ENCODE measurements at places on chromosomes 12 and 14.

GRCh38 chr14:85195872-85196477 is 334.0 kb upstream of the FLRT2 start:
- no peak for DNase-seq

- no peak for DNase-seq
Observed at GRCh38 chr14:78752518-78753188, 582.5 kb downstream of the NRXN3 start.

GRCh38 chr12:103279444-103279843 is 216.3 kb downstream of the C12orf42 start:
- DNase-seq: no peak

DNA sequence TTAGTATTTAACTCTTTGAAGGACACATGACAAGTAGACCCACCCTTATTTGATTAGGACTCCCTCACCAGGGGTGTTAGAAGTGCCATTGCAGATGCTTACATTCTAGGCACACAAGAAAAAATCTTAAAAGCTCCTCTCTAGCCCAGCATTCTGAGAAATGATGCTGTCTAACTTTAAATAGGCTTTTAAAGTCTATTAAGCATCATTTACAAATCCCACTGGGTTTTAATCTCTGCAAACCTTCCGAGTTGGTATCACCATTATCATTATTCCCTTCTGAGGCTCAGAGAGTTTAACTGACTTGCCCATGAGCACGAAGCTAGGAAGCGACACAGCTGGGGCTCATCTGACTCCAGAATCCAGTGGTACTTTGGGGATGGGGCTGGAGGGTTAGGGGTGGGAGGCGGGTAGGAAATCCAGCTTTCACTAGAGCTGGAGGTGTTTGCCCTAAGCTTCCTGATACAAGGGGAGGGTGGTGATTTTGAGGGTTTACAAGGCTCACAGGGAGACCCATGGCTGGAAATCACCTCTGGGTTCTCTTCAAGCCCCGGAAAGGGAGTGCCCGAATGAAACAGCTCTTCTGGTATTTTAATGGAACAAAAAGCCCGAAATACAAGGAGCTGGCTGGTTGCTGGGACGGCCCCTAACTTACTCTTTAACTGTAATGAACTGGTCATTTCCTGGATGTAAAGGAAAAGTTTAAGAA is 109.2 kb upstream of the FUT8 start:
- no peak for DNase-seq

- no peak for DNase-seq
Observed at GRCh38 chr14:98249057-98249456, 1022.9 kb downstream of the BCL11B start.

- no peak for DNase-seq
Observed at GRCh38 chr12:659090-659683, 4.1 kb downstream of the NINJ2 start.

- no peak for DNase-seq
Observed at GRCh38 chr14:20606190-20606901, 15.2 kb upstream of the RNASE12 start.

GRCh38 chr12:19778797-19779196 is 339.5 kb downstream of the AEBP2 start:
- DNase-seq: no peak

- peak; percentile 20 for DNase-seq
Observed at GRCh38 chr14:21262410-21262809, 6.8 kb downstream of the HNRNPC start.

DNA sequence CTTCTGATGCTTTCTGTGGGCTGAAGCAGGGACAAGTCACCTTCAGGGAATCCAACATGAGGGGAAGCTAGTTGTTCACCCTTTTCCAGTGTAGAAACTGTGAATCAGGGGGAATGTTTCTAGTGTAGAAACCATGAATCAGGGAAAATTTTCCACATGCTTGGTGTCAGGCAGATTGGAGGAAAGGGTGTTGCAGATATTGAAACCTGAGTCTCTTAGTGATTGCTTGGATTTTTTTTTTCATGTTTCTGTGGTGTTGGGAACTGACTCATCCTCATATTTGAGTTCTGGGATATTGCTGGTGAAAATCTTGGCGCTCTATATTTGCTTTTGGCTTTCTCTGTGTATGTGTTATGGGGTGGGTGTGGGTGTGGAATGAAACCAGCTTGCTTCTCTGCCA is 144.5 kb upstream of the FBXO33 start:
- no peak for DNase-seq

DNA sequence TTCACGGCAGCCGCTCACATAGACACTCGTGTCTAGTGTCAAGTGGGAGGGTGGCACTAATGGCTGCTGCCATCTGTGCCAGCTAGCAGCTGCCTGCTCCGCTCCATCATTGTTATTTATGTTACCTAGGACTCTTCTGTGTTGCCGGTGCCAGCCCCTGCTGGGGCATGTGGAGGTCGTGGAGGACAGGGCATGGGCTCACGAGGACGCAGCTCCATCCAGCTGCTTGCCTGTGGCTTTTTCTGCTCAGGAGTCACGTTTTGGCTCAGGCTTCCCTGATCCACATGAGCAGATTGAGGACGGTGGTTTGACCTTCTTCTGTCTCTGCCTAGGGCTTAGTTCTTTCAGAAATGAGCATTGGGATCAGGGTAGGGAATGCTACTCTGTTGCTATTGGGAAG is 31.2 kb downstream of the TPCN1 start:
- DNase-seq: no peak

DNA sequence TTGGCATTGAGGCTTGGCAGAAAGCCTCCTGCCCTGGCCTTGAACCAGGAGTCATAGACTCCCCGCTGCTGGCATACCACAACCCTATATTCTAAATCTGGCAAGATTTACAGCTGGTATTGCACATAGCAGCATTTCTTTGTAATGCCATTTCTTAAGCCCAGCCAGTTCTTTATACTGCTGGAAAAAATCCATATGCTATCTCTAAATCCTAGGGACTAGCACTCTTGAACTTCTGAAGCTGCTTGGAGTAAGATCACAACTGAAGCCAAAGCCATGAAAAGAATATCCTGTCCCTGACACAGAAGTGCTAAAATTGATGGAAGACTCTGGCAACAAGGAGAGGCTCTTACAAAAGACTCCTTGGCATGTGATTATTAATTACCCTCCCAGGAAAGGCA is 89.3 kb downstream of the KCNC2 start:
- no peak for DNase-seq

DNA sequence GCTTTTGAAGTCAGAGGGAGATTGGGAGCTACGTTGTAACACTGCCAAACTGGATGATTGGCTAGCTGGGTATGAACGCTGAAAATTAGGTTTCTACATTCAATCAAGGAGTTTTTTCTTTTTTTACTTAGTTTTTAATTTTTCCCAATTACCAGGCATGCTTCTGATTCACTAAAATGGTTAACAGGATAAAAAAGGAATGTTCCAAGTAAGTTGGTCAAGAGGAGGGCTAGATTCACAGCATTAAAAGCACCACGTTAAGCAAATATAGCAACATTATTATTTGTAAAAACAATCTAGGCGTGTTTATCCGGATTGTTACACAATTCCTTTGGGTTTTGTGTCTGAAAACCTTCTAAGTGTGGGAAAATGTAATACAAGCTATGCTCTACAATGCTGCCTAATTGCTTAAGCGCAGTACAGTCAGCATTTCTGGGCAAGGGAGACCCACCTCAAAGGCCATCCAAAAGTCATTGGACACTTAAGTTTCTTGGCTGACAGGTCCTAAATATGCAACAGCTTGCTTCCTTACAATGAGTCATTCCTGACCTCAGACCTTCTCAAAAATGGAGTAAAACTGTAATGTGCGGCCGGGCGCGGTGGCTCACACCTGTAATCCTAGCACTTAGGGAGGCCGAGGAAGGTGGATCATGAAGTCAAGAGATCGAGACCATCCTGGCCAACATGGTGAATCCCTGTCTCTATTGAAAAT is 1.2 kb downstream of the RPLP0 start:
- DNase-seq: peak; percentile 19

DNA sequence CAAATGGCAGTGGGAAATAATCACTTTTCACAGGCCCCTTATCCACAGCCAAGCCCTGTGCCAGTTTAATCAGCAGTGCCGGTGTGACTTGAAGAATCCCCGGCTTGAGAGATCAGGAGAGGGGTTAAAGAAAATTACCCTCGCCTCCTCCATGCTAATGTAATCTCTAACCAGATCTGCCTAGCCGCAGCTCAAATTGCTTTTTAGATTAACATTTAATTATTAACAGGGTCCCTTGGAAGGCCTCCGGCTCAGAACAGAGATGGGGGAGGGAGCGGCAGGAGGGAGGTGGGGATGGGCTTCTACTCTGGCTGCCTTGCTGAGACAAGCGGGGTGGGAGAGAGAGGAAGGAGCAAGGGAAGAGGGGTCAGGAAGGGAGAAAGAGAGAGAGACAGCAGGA is 24.0 kb downstream of the FAM222A start:
- no peak for DNase-seq

GRCh38 chr12:88503281-88503703 is 77.0 kb downstream of the KITLG start:
- no peak for DNase-seq

DNA sequence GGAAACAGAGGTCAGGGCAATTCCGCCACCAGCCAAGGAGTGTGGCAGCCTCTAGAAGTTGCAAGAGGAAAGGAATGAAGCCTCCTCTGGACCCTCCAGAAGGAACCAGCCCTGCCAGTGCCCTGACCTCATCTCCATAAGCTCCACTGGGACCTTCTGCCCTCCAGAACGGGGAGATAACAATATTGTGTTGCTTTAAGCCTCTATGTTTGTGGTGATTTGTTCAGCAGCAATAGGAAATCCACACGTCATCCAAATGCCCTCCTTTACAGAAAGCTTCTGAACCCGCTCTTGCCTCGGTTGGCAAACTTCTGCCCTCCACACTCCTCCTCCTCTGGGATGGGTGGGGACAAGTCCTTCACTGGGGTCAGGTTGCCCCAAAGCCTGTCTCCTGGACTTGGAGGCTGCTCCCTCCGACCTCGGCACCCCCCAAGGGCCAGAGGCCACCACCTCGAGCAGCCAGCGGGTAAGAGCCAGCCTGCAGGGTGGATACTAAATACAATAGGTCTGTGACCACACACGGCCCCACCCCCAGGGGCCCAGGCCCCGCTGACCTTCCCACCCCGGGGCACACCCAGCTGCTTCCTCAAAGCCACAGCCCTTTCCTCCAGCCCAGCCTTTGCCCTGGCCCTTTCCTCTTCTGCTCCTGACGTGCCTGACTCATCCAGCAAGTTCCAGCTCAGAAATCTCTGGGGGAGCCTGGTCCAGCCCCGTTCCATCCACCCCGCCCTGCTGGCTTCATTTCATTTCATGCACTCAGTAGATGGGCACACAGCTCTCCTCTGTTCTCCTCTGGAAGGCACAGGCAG is 58.7 kb upstream of the NCOR2 start:
- DNase-seq: no peak

- no peak for DNase-seq
Observed at GRCh38 chr14:65304963-65305362, 107.6 kb upstream of the FUT8 start.

DNA sequence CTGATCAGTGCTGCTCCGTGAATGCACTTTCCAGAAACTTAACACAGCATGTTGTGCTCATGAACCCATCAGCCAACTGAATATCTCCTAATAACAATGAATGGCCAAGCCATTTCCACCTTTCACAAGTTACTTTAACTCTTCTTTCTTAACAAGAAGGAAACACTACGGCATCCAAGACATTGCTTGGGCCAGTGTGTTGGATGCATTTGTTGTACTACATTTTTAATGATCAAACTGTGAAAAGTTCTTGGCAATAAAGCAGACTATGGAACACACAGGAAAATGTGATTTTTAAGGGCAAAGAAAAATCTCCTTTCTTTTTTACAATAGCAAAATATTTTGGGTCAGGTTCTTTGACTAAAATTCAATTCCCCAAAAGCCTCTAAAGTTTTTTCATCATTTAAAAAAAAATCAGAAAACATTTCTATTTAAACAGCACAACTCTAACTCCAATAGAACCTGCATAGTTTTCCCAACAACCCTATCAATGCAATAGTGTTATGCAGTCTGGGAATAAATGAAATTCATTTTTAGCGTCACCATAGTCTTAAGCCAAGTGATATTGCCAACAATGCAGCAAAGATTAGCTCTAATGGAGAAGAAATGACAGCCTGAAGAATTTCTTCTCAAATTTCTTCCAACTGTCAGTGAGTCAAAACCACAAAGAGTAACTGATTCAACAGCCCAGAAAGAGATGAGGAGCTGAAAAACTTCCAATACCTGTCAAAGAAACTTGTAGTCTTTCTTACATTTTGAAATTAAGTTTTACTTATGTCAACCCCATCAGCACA is 50.7 kb upstream of the PTPRR start:
- no peak for DNase-seq

- no peak for DNase-seq
Observed at GRCh38 chr12:93663006-93663728, 14.0 kb upstream of the CRADD start.
